ENCODE measurements at places on chromosomes 2 and 18. TPM values are rescaled to one million over a fixed set of nuclear protein-coding genes. Genes with fewer than 3 reads are reported as not detected.

GRCh38 chr2:151363709-151364108, 6.3 kb downstream of the TNFAIP6 start:
- H3K27ac ChIP-seq, result no peak overlapping the region
- H3K4me3 ChIP-seq, result no peak overlapping the region
- no peak for DNase-seq
- H3K36me3 ChIP-seq, result no peaks in the 10 kb centered on the region

GRCh38 chr2:200319548-200320337, 13.2 kb downstream of the SPATS2L start:
- no peak overlapping the region for H3K4me3 ChIP-seq
- no peak overlapping the region for H3K27ac ChIP-seq
- H3K4me1 ChIP-seq, result peaks cover 21% of the 10 kb centered on the region
- H3K27me3 ChIP-seq, result no peaks in the 10 kb centered on the region

- peaks cover 61% of the 10 kb centered on the region for H3K4me1 ChIP-seq
- H3K27me3 ChIP-seq, result no peaks in the 10 kb centered on the region
- peak; percentile 75 for DNase-seq
Observed at GRCh38 chr2:63861220-63861822, 19.6 kb downstream of the UGP2 start.

- H3K27me3 ChIP-seq, result peaks cover 87% of the 10 kb centered on the region
- H3K36me3 ChIP-seq, result peaks cover 3% of the 10 kb centered on the region
- H3K27ac ChIP-seq, result no peak overlapping the region
- peak overlapping the region; percentile 60 for H3K4me3 ChIP-seq
Observed at GRCh38 chr2:174326161-174327020, 8.4 kb upstream of the SP9 start.

The VAPA gene
- 124 TPM for total RNA-seq

The GAL3ST2 gene
- not detected for total RNA-seq

Data from activated CD4-positive, alpha-beta T cell treated with anti-CD3 and anti-CD28 coated beads, Interleukin-2, amount 10 ng/mL, durations not matched to agents 7 days and 5 days (primary cell).